ENCODE measurements at places on chromosomes 7 and 10. TPM values are rescaled to one million over a fixed set of nuclear protein-coding genes. Genes with fewer than 3 reads are reported as not detected.

PHF14 gene
- 23.2 TPM for total RNA-seq

- no peak for DNase-seq
Observed at GRCh38 chr10:119383174-119383856, 159.2 kb downstream of the RGS10 start.

VGF gene
- 20.9 TPM for total RNA-seq

PLEKHS1 gene
- total RNA-seq, result not detected

MSMB gene
- not detected for total RNA-seq

DNA sequence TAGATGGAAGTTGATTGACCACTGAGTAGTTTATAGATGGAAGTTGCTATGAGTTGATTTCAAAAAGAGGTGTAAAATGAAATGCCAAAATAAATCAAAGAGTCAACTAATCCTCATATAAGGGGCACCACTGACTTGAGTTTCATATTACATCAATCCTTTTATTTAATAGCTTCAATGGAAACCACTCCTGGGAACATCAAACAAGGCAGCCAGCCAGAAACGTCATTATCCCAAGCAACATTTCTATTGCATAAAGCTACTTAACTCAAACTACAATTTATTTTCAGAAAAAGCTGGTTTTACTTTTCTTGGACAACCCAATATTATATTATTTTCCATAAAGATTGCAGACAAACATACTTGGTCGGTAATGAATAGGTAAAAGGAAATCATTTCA is 162.1 kb downstream of the TSPAN12 start:
- DNase-seq, result no peak

GRCh38 chr7:34842782-34843181 is 184.8 kb downstream of the NPSR1 start:
- DNase-seq, result no peak

ALOX5 gene
- total RNA-seq, result 1.7 TPM

COL26A1 gene
- not detected for total RNA-seq

Measured in epithelial cell of proximal tubule (primary cell).